ENCODE measurements at places on chromosomes 1 and 21.
A peak's percentile ranks its signal among the peaks of the same experiment; 100 is the strongest.

GRCh38 chr1:205670611-205671430 lies 9.5 kb downstream of the SLC45A3 start:
- no peak for DNase-seq

DNA sequence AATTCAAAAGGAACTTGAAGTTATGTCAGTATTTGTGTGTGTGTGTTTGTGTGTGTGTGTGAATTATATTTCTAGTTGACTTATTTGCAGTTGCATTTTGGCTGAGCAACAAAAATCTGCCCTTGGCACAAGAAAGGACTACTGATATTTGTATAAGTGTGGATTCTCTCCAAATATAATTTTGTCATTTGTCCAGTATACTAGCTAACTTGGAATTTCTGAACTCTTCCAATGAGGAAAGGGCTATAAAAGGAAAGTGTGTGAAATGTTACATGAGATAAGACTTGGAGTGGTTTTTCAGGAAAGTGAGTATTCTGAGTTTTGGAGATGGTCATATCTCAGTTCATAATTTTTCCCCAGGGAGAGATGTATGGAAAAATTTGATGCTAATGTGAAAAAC lies 1384.1 kb upstream of the B3GALT2 start:
- no peak for DNase-seq

GRCh38 chr1:201042779-201043461 lies 19.4 kb upstream of the KIF21B start:
- DNase-seq: peak; percentile 29

DNA sequence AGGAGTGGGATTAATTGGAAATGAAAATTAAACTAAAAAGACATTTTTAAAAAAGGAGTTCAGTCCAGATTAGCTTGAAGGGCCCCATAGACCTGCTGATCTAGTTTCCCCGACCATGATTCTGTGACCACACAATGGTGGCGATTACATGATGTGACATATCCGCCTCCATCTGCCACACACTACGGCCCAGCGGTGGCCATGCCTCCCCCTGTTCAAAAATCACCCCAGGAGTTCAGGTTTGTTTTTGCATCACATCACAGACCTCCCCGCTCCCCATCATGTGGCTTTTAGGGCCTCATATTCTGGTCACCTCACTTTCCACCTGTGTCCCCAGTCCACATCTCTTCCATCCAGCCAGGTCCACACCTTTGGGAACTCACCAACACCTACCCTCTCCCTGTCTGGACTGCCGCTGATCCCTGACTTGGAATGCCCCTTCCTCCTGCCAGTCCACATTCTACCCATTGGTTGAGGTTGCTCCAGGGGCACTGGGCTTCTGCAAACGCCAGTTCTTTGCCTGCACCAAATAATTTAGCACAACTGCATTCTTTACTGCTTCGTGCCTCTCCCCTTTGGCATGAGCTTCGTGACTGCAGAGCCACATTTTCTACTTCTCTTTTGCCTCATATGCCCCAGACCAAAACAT lies 38.9 kb downstream of the CD247 start:
- DNase-seq: no peak

DNA sequence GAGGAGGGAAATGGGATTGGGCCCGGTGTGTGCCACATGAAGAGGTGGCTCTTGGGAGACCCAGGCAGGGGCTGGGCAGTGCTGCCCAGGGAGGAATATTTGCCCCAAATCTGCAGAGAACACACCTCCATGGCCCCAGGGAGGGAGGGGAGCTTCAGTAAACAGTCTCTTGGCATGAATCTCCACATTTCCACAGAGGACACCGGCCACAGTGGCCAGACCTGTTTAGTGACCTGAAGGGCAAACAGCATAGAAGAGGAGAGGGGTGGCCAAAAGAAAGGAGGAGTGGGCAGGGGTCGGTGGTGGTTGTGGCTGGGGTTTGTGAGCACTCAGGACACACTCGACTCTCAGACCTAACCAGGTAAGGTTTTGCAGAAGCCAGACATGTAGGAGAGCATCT lies 54.0 kb upstream of the IFFO2 start:
- no peak for DNase-seq

DNA sequence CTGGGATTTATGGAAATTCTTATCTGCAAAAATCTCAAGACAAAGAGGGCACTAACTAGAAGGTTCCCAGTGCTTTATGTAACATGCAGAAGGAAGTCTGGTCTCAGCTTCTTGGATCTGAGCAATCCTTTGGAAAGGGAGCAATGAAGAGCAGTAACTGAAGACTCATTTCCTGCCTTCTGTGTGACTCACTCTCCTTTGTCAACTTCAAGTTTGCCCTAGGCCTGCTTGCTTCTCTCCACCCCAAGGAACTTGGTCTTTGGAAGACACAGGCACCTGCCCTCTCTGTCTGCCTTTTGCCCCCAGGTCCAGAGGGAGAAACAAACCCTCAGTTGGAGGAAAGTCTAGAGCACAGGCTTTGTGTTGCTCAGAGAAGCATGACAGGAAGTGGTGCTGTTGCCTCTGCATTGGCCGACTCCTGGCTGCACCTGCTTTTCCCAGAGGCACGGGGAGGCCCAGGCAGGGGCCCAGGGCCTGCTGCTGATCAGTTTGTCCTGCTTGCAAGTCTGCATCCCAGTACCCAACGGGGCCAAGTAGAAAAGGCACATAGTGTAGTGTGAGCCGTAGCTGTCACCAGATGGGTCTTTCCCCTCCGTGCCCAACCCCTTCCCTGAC lies 137.2 kb downstream of the DHRS3 start:
- DNase-seq: no peak

DNA sequence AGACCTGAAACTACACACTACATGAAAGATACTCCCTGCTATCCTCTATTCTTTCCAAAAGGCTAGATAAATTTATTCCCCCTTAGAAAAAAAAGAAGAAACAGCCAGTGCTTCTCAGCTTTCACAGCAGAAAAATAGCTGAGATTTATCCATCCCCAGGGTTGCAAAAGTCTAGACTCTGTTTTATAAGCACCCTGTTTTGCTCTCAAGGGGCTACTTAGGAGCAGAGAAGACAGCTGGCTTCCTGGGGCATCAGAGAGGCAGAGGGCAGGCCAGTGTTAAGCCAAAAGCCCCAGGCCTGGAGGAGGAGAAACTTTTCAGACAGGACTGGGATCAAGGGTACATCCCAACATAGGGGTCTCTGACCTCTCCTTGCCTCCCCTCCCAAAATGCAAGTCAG lies 3.9 kb downstream of the LAMB3 start:
- DNase-seq: no peak

All from activated T-helper 1 cell treated with anti-CD3 and anti-CD28 coated beads, Interleukin-2, amount 50 U/mL, for 16 hours (primary cell).